Activated CD4-positive, alpha-beta T cell treated with anti-CD3 and anti-CD28 coated beads, Interleukin-2, amount 50 U/mL, for 48 hours (primary cell): ENCODE measurements at places on chromosomes 16 and 17.
A peak's percentile ranks its signal among the peaks of the same experiment; 100 is the strongest.

- peak; percentile 61 for DNase-seq
These were observed 44.9 kb upstream of the DNAJA2 start for GRCh38 chr16:47018223-47018891.

- DNase-seq: no peak
These were observed 15.3 kb downstream of the SGSH start for GRCh38 chr17:80204626-80205468.

GRCh38 chr17:15883617-15884111 lies 61.3 kb upstream of the ADORA2B start:
- DNase-seq: no peak

GRCh38 chr17:45338023-45338781 lies 21.4 kb upstream of the MAP3K14 start:
- no peak for DNase-seq

DNA sequence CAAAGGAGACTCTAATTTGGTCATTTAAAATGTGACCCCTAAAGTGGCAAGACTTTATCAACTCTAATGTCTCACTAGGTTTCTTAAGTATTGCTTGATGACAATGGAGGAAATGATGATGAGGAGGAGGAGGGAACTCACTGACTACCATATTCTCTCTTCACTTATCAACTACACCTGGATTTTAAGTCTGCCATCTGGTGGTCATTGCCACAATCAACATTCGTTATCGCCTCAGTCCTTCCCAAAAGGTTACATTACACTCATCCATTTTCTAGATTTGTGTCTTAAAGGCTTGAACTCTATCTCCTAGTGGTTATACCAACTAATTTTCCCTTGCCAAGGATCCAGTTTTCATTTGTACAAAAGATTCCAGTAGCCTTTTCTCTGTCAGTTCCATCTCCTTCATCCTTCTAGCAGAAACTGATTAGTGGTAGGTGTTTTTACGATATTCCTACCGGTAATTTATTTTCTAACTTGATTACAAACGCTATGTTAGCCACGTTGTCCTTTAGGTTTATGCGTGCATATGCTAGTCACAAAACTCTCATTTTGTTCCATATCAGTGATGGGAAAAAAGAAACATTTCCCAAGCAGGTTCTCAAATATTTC lies 114.6 kb upstream of the NOG start:
- DNase-seq: no peak

- DNase-seq: no peak
These were observed 31.3 kb downstream of the PHLPP2 start for GRCh38 chr16:71693164-71693563.

DNA sequence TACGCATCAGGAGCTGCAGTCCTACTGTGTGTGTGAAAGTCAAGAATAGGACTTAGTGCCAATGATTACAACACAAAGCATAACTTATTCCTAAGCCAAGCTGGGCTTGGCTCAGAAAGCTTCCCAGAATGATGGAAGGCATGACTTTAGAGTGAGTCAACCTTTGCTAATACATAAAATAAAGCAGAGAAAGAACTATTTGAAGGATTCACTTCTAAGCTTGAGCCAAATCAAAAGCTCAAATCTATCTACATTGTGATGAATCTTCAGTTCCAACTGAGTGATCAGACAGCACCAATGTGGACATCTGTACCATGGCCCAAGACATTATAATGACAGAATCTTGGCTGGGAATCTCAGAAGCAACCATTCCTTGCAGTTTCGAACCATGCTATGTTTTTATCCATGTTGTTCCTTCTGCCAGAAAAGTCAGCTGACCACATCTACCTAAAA lies 41.4 kb downstream of the SMG6 start:
- no peak for DNase-seq

- no peak for DNase-seq
These were observed 25.0 kb upstream of the ZNF750 start for GRCh38 chr17:82864713-82865248.

- DNase-seq: no peak
These were observed 80.7 kb downstream of the HS3ST3B1 start for GRCh38 chr17:14381606-14382005.

DNA sequence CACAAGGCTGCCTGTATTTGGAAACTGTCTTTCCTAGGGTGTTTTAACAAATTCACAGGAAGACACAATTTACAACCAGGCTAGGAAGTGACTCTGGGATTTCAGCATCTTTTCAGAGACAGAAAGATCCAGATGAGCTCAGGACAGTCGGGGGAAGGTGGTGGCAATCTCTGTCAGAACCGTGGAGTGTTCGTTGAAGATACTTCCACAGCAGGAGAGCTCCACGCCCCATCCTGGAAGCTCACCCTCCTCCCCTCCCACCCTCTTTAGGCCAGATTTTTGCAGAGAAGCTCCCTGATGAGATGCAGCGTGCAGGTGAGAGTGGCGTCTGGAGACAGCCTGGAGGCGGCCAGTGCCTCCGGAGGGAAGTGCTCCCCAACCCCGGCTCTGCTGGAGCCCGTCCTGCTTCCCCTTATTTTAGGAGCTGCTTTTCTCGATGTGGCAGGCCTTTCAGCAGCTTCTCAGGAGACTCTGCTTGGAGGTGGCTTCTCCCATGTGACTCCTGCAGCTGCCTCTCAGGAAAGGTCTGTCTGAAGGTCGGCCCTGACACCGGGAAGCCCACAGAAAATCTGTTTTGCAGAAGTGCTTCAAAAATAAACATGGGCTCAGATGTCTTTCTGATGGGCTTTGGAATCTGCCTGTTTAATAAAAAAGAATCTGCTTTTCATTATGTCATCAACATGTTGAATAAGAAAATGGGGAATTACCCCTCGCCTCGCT lies 186.4 kb upstream of the CHMP6 start:
- DNase-seq: no peak

GRCh38 chr16:3734084-3734757 lies 16.9 kb upstream of the TRAP1 start:
- DNase-seq: no peak

DNA sequence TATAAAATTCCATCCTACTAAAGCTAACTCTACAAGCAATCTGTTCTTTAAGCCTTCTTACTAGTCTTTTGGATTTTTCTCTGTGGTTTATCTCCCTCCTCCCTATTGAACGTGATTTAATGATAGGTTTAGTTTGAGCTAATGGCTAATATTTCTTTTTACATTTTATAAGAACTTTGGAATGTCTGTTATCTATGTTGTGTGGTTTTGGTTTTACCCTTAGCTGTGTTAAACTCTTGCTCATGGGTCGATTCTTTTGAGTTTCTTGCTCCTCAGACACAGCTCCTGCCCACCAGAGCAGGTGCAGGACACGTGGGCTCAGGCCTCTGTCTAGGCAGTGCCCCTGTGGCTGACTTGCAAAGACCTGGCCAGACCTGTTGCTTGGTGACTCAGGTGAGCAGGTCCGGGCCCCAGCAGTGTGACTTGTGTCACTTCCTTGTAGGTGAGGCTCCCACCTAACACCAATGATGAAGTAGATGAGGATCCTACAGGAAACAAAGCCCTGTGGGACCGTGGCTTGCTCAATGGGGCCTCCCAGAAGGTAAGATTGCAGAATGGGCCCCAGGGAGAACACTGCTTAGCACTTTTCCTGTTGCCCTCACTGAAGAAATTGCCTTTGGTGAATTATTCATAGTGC lies 45.1 kb downstream of the SF3B3 start:
- DNase-seq: no peak

DNA sequence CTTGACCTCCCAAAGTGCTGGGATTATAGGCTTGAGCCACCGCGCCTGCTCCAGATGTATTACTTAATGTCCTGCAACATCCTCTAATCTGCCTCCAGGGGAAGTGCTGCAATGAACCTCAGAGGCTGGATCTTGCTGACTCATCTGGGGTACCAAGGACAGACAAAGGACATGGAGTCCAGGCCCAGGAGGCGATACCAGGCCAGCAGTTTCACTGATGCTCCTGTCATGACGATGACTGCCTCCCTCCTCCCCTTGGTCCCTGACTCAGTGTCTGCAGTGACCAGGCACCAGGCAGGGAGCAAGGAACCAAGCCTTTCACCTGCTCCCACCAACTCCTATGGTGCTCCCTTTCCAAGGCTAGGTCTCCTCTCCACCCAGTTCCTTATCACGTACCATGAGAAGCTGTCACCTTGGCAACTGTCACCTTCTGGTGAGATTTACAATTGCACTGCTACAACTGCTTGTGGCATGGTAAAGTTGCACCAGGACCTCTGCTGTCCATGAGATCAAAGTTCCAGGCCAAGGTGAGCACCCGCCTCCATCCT lies 21.6 kb upstream of the PHOSPHO1 start:
- DNase-seq: no peak

GRCh38 chr16:84055801-84056634 lies 13.4 kb upstream of the SLC38A8 start:
- DNase-seq: no peak

- no peak for DNase-seq
These were observed 1293.2 kb upstream of the GOT2 start for GRCh38 chr16:60027351-60027750.

- DNase-seq: no peak
These were observed 217.1 kb downstream of the GRIN2A start for GRCh38 chr16:9965079-9965478.

GRCh38 chr16:57720142-57720575 lies 15.4 kb upstream of the KATNB1 start:
- DNase-seq: peak; percentile 64

GRCh38 chr17:51585514-51586104 lies 325.3 kb downstream of the UTP18 start:
- no peak for DNase-seq

DNA sequence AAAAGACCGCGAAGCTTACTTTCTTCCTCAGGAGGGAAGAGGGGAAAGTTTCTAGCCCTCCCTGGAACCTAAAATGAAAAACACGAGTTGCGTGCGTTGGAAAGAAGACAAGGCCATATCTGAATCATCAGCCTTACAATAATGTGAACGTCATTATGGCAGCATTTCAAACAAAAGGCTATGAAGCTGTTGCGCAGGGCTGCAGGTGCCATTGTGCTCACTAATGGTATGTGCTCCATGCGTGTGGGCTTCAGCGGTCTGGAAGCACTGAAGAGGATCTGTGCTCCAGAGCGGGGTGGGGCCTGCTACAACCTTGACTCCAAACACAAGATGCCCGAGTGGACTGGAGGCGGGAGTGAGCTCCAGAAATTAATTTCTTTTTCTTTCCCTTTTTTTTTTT lies 12.1 kb upstream of the CYB5B start:
- no peak for DNase-seq

GRCh38 chr17:61251939-61252865 lies 147.4 kb upstream of the TBX2 start:
- no peak for DNase-seq

- no peak for DNase-seq
These were observed 76.9 kb upstream of the PSMD7 start for GRCh38 chr16:74219706-74220105.

GRCh38 chr17:80981062-80981902 lies 10.4 kb upstream of the CHMP6 start:
- DNase-seq: no peak

DNA sequence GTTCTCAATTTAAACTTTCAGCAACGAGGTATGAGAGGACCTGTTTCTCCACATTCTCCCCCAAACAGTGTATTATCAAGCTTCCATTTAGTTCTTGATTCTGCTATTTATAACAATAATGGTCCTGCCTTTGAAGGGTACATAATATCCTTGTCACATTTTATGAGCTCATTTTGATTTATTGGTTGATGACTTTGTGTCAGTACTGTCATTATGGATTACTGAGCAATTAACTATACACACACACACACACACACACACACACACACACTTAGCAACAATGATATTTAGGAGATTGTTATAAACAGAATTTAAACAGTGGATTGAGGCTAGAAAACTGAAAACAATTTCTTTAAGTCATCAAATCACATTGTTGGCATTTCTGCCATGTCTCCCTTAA lies 7.0 kb downstream of the TMIGD1 start:
- no peak for DNase-seq

DNA sequence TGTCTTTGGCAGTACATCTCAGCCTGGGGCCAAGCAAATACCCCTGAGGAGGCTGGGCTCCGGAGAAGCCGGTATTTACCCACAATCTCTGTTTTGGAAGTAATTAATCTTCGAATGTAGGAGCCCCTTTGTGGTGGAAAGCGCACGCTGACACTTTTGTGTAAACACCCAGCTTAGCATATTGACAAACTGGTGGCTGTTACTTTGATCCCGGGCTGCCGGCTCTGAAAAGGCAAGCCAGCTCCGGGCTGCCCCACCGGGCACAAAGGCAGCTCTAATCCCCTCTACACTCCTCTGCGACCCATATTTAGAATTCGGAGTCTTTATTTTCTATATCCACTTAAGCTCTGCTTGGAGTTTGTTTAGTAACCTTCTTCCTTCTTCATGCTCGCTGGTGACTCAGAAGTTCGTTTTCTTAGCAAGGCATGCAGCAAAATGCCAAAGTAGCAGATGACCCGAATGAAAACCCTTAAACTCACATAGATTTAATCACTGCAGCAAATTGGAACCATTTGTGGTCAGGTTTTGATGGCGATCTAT lies 144.0 kb upstream of the IRX3 start:
- no peak for DNase-seq

GRCh38 chr17:497241-498034 lies 144.8 kb upstream of the RPH3AL start:
- no peak for DNase-seq

- DNase-seq: no peak
These were observed 41.5 kb downstream of the ZFPM1 start for GRCh38 chr16:88494335-88495154.

DNA sequence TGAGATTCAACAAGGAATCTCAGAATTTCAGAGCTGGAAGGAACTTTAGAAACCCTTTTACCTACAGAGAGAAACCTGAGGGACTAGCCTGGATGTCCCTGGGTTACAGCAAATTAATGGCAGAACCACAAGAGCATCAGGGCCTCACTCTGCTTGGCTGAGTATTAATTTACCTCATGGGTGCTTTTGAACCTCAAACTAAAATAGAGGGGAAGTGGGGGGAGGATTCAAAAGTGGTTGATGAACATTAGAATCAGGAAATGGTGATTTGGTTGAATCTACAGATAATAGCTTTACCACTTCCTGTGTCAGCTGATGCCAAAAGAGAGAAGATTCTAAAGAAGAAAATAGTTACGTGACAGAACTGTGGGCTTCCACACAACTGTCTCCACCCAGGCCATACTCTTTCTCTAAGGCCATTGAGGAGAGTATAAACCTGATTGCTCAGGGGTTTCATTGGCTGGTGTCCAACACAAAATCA lies 11.3 kb upstream of the SKAP1 start:
- DNase-seq: no peak
